Fibroblast of upper back skin (primary cell): ENCODE measurements at places on chromosomes 11 and 22.

DNA sequence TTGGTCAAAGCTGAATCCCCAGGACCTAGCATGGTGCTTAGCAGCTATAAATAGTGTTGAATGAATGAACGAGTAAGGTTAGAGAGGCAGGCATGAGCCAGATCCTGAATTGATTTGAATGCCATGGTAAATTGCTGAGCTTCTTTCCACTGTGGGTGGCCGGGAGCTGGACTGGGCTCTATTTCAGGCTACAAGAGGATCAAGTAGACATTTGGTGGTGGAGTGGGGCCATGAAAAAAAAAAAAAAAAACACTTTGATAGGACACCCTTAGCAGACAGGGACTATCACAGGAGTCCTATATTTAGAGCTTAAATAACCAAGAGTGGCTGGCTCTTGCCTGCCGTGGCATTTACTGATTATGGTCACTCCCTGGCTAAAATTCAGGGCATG, 77.6 kb downstream of the MIAT start:
- no peak for DNase-seq

- DNase-seq, result no peak
Observed at GRCh38 chr11:68264244-68264643, 7.5 kb downstream of the C11orf24 start.

GRCh38 chr11:33645686-33646085, 54.9 kb downstream of the C11orf91 start:
- no peak for DNase-seq

DNA sequence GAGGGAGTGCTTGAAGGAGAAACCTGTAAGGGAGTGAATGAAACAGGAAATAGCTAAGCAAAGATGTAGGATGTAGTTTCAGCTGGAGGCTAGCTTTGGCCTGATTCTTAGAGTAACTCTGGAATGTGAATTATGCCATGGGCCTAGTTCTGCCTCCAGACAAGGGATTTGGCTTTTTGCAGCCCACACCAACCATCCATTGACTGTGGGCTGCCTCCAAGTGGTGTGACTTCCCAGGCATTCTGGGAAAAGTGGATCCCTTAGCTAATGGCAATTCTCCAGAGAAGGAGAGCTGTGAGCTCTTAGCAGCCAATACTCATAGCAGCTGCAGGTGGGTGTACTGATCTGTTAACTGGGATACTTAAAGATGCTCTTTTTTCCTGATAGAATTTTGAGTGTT, 2.0 kb upstream of the OR9I1 start:
- no peak for DNase-seq

- no peak for DNase-seq
Observed at GRCh38 chr11:114109206-114110090, 49.9 kb downstream of the ZBTB16 start.

DNA sequence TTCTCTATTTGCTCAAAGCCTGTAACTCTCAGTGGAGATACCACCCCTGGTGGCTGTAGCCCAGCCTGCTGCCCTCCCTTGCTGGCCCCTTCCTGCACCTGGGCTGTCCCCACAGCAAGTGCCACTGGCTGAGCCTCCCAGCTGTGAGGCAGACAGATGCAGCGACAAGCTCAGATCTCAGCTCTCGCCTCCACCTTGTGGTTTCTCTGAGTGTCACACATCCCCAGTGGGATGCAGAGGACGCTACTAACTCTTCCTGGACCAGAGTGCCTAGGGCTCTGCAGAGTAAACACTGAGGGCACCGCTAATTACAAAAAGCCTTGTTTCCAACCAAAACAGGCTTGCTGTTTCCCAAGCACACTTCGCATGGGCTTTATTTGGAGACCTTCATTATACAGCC, 8.9 kb downstream of the YPEL1 start:
- peak; percentile 8 for DNase-seq

DNA sequence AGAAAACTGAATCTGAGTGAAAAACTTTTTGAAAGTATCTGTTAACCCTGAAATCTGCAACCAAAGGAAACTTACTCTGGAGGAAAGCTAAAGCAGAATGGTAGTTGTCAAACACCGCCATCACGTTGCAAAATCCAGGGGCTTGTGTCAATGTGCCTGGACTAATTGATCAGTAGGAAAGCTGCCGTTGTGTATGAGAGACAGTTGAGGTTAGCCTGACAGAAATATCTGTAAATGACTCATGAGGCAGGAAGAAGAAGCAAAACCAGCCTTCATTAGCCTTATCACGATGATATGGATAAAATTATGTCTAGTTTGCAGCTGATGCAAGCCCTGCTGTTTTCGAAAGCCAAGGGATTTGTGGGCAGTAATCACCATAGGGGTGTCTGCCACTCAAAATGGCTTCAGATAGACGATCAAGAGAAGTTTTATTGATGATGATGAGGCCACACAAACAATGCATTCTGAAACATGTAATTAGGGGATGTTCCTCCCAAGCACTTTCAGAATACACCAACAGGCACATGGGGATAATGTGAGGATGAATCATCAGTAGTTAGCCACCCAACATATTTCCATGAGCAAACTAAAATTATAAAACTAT, 8.9 kb downstream of the SCGB1A1 start:
- peak; percentile 73 for DNase-seq

DNA sequence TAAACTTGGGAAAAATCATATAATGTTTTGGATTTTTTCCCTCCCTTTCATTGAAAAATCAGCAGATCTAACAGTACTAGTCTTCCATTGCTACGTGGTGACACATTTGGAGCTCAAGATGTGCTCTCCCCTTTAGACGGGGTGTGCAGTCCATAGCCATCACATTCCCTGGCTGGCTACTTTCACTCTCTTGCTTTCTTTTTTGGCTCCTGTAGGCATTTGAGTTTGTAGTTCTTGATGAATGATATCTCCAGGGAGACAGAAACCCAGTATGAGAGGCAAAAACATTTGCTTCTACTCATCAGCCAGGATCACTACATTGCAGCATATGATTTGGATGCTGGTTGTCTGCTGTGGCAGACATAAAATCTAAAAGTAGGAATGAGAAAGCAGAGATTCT, 12.1 kb downstream of the CCDC81 start:
- peak; percentile 46 for DNase-seq

DNA sequence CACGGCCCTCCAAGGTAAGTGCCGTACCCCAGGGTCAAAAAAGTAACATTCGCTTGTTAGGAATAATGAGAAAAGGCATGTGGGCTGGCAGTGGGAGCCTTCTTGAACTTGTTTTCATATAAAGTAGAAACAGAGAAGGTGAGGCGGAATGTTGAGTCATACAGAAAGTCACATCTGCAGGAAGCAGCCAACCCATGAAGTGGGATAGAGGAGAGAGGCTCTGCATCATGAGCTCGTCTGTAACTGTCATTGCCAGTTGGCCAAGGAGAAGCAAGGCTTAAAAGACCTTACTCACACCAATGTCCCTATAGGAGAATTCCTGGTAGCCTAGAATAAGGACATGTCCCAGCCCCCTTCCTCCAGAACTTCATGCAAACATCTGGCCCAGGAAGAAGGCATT, 253.3 kb downstream of the BUD13 start:
- no peak for DNase-seq

- DNase-seq, result peak; percentile 41
Observed at GRCh38 chr22:22848364-22848866, 39.2 kb upstream of the IGLL5 start.

- DNase-seq, result no peak
Observed at GRCh38 chr22:44023404-44024287, 456 bp upstream of the PARVB start.

- no peak for DNase-seq
Observed at GRCh38 chr22:37033605-37034430, 14.3 kb downstream of the MPST start.
